Mammary epithelial cell (primary cell): ENCODE measurements at places on chromosomes 1 and 21. TPM values are rescaled to one million over a fixed set of nuclear protein-coding genes. Genes with fewer than 3 reads are reported as not detected.

The HNRNPU gene
- polyA plus RNA-seq = 126 TPM

DNA sequence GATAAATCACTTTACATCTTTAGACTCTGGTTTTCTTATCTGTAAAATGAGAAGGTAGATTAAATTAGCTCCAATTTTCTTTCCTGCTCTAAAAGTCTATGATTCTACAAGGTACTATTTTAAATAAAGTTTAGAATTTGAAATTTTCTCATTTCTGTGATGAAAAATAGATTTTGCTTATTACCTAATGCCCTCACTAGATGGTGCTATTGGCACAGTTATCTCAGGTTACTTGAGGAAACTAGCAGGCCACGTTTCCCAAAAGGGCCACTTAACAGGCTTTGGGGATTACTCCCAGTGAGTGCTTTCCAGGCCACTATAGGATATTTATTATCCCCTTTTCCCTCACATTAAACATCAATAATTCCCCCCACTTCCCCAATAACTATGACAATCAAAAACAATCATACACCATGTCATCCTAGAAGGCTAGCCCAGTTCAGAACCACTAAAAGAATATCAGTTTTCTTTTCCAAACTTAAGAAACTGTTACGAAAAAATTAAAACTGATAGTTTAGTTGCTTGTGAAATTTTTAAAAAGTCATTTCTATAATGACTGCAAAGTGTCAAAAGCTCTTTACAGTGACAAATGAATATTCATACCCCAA lies 30.6 kb downstream of the OMA1 start:
- DNase-seq = peak; percentile 51

DNA sequence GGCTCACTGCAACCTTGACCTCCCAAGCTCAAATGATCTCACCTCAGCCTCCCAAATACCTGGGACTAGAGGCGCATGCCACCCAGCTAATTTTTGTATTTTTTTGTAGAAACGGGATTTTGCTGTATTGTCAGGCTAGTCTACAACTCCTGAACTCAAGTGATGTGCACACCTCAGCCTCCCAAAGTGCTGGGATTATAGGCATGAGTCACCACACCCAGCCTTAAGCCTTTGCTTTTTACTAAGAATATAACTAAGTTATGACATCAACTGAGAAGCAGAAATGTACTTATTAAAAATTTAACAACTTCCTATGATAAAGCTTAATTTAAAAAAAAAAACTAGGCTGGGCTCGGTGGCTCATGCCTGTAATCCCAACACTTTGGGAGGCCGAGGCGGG lies 8.9 kb upstream of the LSS start:
- DNase-seq = no peak

DNA sequence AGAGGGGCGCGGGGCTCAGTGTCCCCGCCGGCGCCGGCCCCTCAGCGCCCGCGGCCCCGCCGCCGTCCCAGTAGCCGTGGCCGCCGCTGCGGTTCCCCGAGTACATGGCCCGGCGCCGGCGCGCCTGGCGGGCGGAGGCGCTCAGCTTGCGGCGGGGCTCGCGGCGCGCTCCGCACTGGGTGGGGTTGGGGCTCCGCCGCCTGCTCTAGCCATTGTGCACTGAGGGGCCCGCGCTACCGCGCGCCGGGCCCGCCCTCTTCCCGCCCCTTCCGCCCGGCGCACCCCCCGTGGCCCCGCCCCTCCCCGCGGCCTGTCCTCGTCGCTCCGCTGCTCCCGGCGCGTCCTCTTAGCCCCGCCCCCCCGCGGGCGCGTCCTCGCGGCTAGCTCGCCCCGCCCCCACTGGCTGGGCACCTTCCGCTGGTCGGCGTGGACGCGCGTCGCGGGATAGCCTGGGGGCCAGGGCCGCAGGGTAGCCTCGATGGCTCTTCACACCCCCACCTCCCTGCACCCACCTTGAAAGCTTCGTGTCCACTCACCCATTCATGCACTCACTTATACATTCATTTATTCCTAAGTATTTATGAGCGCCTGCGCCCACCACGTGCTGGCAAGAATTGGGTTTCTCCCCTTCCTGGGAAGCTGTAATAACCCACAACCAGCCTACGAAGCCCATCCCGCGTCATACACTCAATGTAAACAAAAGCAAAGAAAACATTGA lies at the start of the genes CHML and OPN3:
Gene CHML, minus strand, starts transcription at position 221 of the 718 bp plus-strand sequence. CDS start 4,603 bp downstream, outside the sequence.
Gene OPN3, minus strand, starts transcription at position 221 of the 718 bp plus-strand sequence. Its CDS starts 115 bp downstream, at position 106.
- DNase-seq = peak; percentile 83

DNA sequence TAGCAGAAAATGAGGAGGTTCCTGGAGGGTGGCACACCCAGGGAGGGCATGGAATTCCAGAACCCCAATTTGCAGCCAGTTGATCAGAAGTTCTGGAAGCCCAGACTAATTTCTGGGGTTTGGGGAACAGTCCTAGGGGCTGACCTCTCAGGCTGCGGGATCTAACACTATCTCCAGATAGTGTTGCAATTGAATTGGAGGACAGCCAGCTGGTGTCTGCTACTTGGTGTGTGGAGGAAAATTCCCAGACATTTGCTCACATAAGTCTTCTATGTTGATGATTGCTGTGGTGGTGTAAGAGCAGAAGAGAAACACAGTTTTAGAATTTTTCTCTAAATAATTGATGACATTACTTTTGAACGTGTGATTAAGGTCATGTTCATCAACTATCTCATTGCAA lies 154.3 kb upstream of the RNPC3 start:
- no peak for DNase-seq

The VSIG8 gene
- polyA plus RNA-seq = not detected

DNA sequence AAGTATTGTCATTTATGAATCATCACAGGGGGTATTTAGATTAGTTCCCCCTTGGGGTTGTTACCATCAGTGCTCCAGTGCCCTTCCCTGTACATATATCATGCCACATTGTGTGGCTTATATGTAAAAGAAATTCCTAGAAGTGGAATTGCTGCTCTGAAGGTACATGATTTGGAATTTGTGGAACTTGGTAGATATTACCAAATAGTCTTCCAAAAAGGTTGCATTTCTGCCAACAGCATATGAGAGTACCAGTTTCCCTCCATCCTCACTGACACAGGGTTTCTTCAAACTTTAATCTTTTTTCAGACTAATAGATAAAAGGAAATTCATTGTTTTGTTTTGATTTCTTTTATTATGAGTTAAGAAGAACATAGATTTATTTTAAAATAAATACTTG lies 41.3 kb downstream of the AKNAD1 start:
- no peak for DNase-seq

GRCh38 chr1:119808972-119809550 lies 2.2 kb downstream of the REG4 start:
- peak; percentile 54 for DNase-seq

The NMNAT2 gene
- polyA plus RNA-seq = 1.5 TPM

DNA sequence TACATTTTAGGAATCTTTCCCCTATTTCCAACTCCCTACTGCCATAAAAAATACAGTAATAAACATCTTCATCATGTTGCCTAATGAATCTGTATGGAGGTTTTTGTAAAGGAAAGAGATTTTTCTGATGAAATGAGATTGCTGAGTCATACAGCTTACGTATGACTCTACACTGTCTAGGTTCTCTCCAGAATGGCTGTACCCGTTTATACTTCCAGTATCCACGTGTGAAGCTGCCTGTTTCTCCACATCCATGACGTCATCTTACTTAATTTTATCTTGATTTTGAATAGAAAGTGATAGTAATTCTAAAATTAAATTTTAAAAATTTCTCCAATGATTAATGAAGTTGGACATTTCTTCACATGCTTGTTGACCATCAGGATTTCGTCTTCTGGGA lies 103.7 kb downstream of the COQ8A start:
- peak; percentile 35 for DNase-seq

GRCh38 chr1:10398734-10399443 lies at the start of gene PGD:
PGD (plus strand) TSS chr1:10399064; CDS start chr1:10399118, 54 bp downstream.
- peak; percentile 98 for DNase-seq

The NUDT4B gene
- 15.7 TPM for polyA plus RNA-seq

DNA sequence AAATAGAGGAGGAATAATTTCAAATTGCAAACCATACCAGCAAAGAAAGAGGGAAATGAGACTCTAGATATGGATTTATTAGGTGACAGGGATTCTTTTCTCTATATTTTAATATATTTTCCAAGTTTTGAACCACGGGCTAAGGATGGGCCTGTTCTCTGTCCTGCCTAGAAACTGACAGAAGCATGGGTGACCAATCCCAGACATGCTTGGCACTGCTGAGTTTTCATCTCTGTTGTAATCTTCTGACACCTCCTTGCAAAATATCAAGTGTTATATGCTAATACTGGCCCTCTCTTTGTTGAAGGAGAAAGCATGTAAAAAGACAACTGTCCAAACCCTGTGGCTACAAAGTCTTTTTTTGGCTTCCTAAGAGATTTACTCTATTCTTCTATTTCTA lies 774 bp upstream of the ANGPTL7 start:
- no peak for DNase-seq

DNA sequence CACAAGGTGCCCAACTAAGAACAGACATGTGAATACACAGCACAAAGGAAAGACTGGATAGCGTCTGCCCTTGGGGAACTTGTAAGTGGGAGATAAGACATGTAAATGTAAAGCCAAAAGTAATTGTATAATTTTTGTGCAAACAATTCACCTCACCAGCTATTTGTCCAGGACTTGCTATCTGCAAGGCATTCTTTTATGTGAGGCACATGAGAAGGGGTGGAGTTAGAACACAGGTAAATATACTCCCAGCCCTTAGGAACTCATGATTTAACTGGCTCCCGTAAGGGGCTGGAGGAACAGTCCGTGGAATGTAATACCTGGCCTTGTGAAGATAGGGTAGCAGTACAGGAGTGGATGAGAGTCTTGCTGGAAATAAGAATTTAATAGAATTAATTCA lies 61.3 kb downstream of the CDK18 start:
- no peak for DNase-seq

The PLEKHM2 gene
- polyA plus RNA-seq = 36.3 TPM

- no peak for DNase-seq
These were observed 23.7 kb downstream of the SLC35A3 start for GRCh38 chr1:99993468-99993845.

- peak; percentile 64 for DNase-seq
These were observed 43.3 kb upstream of the TSHB start for GRCh38 chr1:114986286-114986685.

The ERG gene
- 0.26 TPM for polyA plus RNA-seq

- no peak for DNase-seq
These were observed 128.8 kb upstream of the RAVER2 start for GRCh38 chr1:64616039-64616438.

DNA sequence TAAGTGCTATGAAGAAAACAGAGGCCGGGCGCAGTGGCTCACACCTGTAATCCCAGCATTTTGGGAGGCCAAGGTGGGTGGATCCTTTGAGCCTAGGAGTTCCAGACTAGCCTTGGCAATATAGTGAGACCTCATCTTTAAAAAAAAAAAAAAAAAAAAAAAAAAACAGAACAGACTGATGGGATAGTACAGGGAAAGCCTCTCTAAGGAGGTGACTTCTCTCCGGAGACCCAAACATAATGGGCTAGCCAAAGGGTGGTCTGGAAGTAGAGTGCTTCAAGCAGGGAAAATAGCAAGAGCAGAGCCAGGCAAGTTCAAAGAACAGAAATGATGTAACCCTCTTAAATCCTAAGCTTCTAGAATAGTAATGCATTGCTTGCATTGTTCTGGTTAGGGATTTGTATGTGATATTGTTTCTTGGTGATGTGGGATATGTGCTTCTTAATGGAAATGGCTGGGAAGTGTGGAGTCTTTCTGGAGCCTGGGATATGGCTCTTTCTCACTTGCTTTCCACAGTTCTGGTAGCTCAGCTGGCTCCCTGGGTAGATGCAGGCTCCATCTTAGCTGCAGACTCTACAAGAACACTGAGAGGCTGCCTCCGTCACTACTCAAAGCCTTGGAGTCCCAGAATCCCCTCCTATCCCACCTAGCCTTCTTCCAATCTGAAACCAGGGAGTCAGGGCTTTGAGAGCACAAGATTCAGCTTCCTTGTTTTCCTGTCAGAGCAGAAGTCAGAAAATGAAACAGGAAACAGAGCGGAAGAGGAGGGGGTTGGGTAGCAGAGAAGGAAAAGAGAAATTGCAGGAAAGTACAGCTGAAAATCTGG lies 1.9 kb upstream of the PIGV start:
- DNase-seq = no peak

GRCh38 chr1:90621986-90622385 lies 95.1 kb downstream of the BARHL2 start:
- no peak for DNase-seq

GRCh38 chr1:46656643-46657042 lies 11.5 kb downstream of the ATPAF1 start:
- no peak for DNase-seq

DNA sequence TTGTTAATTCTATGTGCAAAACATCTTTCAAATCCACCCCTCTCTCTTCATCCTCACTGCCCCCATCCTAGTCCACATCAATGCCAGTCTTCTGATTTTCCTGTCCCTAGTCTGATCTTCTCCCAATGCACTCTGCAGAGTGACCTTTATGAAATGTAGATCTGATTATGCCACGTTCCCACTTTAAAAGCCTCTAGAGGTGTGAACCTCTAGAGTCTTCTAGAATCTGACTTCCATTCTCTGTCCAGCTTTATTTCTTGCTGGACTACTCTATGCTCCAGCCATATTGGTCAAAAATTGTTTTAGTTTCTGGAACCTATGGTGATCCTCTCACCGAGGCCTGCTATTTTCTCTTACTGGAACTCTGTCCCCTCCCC lies 32.5 kb downstream of the ZNF648 start:
- DNase-seq = no peak

The MIXL1 gene
- not detected for polyA plus RNA-seq

GRCh38 chr21:28230559-28230958 lies 762.1 kb downstream of the LTN1 start:
- no peak for DNase-seq

The LEFTY1 gene
- not detected for polyA plus RNA-seq

GRCh38 chr1:199685369-199685768 lies 342.1 kb upstream of the NR5A2 start:
- peak; percentile 54 for DNase-seq

DNA sequence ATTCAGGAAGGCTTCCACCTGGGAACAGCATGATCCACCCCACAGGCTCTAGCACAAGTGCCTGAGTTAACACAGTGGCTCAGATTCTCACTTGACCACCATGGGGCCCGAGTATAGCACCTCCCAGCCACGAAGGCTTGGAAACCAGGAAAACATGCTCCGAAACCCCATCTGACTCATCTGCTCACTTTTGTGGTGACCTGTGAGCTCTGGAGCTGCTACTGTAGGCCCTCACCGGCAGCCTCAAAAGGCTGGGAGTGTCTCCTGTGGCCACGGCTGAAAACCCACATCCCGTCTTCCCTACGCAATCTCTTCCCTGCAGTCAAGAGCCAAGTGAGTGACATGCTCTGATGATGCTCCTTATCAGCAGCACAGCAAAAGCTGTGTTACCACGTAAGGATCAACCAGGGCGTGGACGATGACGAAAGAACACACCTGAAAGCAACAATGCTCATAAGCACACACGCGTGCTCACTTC lies 81.4 kb downstream of the TGFBR3 start:
- DNase-seq = peak; percentile 92
